Stimulated activated CD4-positive, alpha-beta T cell treated with anti-CD3 and anti-CD28 coated beads, Interleukin-1b, Interleukin-23, amount 100 ng/mL, for 24 hours (primary cell): ENCODE measurements at places on chromosomes 16 and 17.

- no peak for DNase-seq
These were observed 9.5 kb upstream of the KRT19 start for GRCh38 chr17:41537614-41537954.

- no peak for DNase-seq
These were observed 110.0 kb downstream of the N4BP1 start for GRCh38 chr16:48499923-48500381.

DNA sequence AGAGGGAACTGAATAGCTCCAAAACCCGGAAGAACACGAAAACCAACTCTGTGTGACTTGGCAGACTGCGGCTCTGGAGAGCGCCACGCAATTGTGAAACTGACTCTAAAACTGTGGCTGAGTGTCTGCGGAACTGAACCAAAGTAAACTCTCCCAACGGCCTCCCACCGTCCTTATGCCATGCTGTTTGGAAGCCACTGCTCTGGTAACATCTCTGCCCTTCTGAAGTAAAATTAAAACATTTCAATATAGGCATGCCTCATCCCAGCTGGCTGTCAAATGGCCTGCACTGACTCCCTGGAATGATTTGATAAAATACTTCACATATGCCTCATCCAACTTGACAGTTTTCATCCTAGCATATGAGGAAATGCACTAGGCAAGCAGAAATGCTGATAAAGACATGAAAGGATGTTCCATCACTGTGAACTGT, 70.2 kb downstream of the PARN start:
- no peak for DNase-seq

- no peak for DNase-seq
These were observed 498 bp upstream of the CLEC10A start for GRCh38 chr17:7080456-7081041.

GRCh38 chr17:32318071-32318470, 23.9 kb downstream of the C17orf75 start:
- DNase-seq: no peak

- DNase-seq: no peak
These were observed 234.5 kb upstream of the MYOCD start for GRCh38 chr17:12431188-12431587.

DNA sequence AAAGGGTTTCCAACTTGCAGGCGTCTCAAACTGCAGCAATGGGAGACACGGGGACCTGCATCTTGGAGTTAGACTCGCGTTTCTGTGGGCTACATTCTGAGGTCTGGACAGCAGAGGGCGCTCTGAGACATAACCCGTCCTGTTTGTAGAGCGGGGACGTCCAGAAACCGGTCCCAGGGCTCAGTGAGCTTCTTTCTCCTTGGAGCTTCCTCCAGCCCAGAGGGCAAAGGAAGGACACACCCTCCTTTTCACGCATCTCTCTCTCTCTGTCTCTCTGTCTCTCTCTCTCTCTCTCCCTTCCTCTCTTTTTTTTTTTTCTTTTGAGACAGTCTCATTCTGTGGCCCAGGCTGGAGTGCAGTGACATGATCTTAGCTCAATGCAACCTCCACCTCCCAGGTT, 19.8 kb downstream of the COX4I1 start:
- DNase-seq: peak; percentile 80

- no peak for DNase-seq
These were observed 32.1 kb downstream of the JPH3 start for GRCh38 chr16:87634411-87634810.

DNA sequence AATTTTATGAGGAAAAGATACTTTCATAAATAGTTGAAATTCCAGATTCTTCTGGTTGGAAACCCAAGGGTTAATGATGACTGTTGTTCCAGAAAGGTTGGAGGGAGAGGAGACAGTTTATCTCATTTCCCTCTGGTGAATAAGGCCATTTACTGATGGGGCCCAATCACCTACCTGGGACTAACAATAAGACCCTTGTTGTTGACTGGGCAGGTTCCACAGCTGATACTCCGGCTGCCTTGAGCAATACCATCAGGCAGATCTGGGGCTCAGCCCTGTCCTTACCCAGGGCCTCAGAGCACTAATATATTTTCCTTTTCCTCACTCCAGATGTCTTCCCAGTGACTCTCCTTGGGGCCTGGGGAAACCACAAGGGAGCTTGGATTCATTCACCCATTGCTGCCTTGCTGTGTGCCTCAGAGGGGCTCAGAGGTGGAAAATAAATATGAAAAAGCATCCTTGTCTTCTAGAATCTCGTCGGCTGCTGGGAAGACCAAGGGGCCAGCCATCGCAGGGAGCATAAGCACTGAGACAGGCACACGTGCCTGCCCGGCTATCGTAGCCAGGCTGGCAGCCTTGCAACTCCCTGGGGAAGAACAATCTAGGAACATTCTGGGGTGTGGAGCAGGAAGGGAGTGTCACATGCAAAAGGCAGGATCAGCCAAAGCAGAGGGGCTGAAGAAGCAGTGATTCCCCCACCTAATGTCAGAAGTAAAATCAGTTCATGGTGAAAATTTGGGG, 54.4 kb downstream of the MPRIP start:
- no peak for DNase-seq

GRCh38 chr17:81863123-81863675, 2.9 kb upstream of the P4HB start:
- no peak for DNase-seq

- no peak for DNase-seq
These were observed 1.5 kb downstream of the TRIM25 start for GRCh38 chr17:56912105-56912999.

- no peak for DNase-seq
These were observed 50.8 kb upstream of the ACSM2B start for GRCh38 chr16:20626966-20627365.

- no peak for DNase-seq
These were observed at the start of gene ADAP2 for GRCh38 chr17:30921544-30922196. TSS of gene ADAP2 (plus strand) at chr17:30921945. CDS start at chr17:30922015, 70 bp downstream.

- DNase-seq: no peak
These were observed 3.1 kb downstream of the MMP2 start for GRCh38 chr16:55482056-55482455.

DNA sequence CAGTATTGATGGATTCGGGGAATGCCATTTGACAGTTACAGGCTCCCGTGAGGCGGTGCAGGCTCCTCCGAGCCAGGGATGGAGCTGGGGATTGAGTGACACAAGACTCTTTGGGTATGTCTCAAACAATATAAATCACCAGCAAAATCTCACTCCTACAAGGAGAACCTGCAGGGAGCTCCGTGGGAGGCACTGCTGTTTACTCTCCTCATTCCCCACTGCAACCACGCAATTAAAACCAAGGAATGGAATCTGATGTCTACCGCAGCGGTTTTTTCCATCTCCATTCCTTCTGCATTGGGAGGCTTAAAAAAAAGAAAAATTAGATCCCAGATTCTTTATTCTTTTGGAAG, 157.9 kb downstream of the WWOX start:
- no peak for DNase-seq

GRCh38 chr16:3819746-3820724, 60.5 kb downstream of the CREBBP start:
- no peak for DNase-seq

DNA sequence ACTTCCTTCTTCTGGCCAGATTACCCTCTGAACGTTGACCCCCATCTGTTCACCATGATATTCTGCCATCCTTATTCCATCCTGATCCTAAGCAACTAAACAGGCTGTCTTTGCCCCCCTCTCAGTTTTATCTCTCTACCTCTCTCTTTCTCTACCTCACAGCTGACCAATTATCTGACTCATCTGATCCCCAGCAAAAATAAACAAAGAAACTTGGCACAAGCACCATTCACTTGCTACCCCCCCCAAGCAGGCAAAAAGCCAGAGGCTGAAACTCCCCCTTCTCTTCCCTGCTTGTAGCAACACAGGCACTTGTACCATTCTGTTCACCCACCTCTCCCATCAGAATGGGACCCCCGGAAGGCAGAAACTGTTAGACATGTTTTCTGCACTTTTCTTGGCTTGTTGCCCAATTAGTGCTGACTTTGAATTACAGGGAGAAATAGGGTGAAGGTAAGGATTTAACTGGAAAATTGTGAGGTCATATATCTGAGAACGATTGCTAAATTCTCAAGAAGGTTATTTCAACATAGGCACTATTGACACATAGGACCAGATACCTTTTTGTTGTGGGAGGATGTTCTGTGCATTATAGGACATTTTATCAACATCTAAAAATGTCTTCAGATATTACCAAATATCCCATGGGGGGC, 163.2 kb downstream of the TOX3 start:
- no peak for DNase-seq

DNA sequence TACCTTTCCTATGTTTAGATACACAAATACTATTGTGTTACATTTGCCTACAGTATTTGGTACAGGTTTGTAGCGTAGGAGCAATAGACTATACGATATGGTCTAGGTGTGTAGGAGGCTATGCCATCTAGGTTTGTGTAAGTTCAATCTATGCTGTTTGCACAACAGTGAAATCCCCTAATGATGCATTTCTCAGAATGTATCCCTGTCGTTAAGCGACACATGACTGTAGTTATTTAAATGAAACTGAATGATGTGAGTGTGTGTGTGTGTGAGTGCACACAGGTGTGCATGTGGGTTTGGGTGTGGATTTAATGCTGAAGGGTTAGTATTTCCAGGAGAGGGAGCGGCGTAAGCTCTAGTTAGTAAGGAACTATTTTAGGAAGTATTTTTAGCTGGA, 34.6 kb upstream of the SMIM36 start:
- no peak for DNase-seq

DNA sequence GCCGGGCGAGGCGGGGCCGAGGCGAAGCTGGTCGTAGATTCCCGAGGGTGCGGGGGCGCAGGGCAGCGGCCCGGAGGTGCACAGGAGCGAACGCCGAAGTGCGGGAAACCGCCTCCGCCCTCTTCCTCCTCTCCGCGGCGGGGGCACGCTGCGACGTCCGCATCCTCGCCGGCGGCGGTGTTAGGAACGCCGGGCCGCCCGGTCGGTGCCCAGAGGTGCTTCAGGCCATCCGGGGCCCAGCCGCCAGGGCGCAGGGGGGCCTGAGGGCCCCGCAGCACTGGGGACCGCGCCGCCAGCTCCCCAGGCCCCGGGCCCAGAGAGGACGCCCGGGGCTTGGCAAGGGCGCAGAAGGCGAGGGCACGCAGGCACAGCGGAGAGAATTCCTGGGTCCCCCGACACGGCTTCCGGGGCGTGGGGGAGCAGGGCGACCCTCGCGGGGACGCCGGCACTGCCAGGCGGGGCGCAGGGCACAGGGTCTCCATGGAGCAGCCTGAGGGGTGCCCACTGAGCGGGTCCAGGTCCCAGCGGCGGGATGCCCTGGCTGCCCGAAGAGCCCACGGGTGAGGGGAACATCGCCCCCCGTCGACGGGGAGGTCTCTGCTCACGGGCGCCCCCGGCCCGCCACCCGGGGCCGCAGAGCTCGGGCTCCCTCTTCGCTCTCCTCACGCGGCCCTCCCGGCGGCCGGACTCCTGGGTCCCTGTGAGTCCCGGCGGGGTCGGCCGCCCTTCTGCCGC, 576 bp downstream of the EPOP start:
- DNase-seq: peak; percentile 30

- DNase-seq: no peak
These were observed 419.7 kb downstream of the CNTNAP4 start for GRCh38 chr16:76696876-76697275.

- no peak for DNase-seq
These were observed 18.0 kb downstream of the MAPT start for GRCh38 chr17:45912319-45912718.

GRCh38 chr17:39756380-39757079, 18.8 kb downstream of the GRB7 start:
- no peak for DNase-seq

- no peak for DNase-seq
These were observed 4.3 kb downstream of the DUS1L start for GRCh38 chr17:82061047-82061925.

DNA sequence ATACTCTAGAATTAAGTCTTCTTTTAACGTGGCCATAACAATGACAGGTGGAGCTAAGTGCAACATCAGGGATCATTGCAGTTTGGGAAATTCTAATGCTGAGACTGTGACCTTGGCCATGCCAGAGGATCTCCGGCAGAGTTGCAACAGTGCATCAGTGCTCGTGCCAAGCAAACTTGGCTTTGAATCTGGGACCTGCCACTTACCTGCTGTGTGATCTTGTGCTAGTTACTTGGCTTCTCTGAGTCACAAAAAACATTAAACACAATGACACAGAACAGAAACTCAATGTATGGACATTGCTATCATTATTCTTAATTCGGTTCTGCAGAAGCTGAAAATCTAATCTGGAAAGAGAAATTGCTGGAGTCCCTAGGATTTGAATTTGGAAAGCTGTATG, 435.5 kb upstream of the CCL2 start:
- DNase-seq: no peak
